Stimulated activated CD8-positive, alpha-beta memory T cell treated with anti-CD3 and anti-CD28 coated beads, Interleukin-15, amount 100 ng/mL, for 4 hours (primary cell): ENCODE measurements at places on chromosomes 16 and 17.
A peak's percentile ranks its signal among the peaks of the same experiment; 100 is the strongest.

GRCh38 chr16:23877107-23878070 lies 41.6 kb downstream of the PRKCB start:
- no peak for DNase-seq

GRCh38 chr16:82882982-82883835 lies 256.4 kb downstream of the CDH13 start:
- DNase-seq: no peak

- no peak for DNase-seq
Observed at GRCh38 chr16:72635104-72635503, 412.8 kb downstream of the ZFHX3 start.

DNA sequence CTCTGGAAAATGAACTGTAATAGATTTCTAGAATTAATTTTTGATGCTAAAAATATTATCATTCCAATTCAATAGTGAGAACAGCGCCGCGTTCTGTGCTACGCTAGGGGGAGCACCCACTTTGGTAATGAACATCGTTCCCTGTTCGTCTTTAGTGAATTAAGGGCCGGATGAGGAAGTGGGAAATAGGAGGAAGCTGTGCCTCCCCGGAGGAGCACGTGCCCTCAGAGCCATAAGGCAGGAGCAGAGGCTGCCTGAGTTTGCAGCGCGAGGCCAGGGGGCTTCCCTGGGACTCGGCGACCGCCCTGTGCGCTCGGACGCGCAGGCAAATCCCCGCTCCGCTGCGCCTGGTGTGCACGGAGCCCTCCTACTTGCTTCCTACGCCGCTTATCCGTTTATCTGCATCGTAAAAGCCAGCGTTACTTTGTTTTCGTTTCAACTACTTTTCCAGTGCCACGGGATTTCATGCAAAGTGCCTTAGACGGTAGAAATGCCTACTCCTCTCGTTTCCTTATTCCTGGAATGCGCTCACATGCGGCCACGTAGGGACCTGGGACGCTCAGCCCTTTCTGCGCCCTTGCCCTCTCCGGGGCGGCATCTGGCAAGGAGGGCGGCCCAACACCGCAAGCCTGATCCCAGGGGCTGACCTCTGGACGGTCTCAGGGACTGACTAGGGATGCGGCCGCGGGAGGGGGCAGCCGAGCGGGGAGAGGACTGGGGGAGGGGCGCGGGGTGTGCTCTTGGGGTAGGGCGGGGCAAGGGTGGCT lies 76.4 kb downstream of the KCNJ12 start:
- DNase-seq: no peak

GRCh38 chr17:80365983-80366382 lies 49.0 kb upstream of the ENDOV start:
- DNase-seq: no peak

GRCh38 chr17:42039794-42040763 lies 10.3 kb downstream of the C17orf113 start:
- no peak for DNase-seq

- DNase-seq: no peak
Observed at GRCh38 chr16:29974291-29975133, 844 bp downstream of the TAOK2 start.

DNA sequence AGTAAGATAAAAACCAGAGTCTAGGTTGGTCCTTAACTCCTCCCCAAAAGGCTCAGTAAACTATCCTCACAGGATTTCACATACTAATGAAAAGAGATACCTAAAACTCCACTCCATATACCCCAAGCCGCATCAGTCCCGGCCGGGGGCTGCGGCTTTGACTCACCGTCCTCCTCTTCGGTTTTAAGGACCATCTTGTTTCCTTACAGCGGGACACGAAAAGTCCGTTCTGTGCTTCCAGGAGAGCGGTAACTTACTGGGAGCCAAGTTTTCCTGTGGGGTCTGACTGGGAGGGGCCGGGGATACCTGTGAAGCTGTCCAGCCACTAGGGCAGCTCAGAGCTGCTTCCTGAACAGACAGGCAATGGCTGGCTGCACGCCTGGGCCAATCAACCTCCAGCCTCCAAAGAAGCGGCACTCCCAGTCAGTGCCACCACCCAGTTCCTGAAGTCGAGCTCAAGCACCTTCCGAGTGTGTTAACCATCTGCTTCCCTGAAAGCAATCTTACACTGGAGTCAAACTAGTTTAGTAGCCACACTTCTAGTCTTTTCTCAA lies 45.5 kb downstream of the CYTH1 start:
- peak; percentile 35 for DNase-seq

GRCh38 chr16:57726433-57726947 lies 9.1 kb upstream of the KATNB1 start:
- DNase-seq: no peak

- DNase-seq: no peak
Observed at GRCh38 chr16:57725151-57725550, 10.4 kb upstream of the KATNB1 start.

- DNase-seq: peak; percentile 17
Observed at GRCh38 chr16:68752602-68753001, 15.5 kb downstream of the CDH1 start.

- no peak for DNase-seq
Observed at GRCh38 chr17:21263376-21263775, 10.2 kb upstream of the NATD1 start.

GRCh38 chr16:10180042-10180770 lies 2.0 kb downstream of the GRIN2A start:
- no peak for DNase-seq

DNA sequence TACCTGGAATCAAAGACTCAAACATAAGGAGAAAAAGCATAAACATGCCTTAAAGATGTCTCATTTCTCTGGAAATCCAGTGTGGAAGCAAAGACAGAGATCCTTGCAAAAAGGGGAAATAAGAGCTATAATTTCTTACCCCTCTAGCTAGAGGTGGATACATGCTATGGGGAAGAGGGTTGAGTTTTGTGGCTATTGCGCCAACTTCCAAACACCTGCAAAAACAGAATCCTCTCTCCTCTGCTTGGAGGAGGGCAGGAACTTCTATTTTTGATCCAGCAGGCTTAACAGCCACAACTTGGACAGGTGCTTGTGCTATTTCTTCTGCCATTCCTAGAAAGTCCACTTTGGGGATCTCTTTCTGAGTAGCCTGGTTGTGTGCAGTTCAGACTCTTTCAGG lies 21.5 kb upstream of the NUDT7 start:
- no peak for DNase-seq

GRCh38 chr17:33040461-33040860 lies 48.8 kb downstream of the SPACA3 start:
- DNase-seq: no peak

DNA sequence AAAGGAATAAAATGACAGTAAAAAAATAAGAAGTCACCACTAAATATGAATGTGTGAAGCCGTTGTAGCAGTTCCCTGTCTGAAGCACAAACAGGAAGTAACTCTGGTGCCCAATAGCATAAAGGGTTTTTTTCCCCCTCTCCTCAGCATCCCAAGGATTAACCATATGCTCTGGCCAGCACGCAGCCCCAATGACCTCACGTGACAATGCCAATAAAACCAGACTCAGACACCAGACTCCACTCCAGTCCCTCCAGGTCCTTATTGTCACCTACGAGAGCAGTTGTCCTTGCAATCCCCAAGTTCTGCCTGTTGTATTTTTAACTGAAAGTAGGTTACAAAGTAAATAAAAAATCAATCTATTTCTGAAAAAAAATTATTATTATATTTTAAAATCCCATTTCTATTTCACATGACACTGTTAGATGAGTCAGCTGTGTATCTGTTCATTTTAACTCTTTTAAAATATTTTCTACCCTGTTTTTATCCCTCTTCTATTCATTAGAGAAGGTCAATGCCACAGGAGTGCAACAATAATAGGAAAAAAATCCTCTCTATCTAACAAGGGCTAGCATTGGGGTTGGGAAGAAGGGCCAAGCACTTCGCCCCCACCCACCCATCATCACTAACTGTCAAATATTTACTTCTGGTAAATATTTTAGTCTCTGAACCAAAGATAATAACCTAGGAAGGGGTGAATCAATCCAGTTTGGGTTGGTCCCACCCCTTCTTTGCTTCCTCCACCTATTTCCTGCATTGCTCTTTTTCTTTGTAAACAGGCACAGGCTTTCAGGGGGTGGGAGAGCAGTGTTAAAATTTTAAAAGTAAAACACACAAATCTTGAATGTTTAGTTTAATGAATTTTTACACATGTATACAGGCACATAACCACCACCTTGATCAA lies 6.6 kb downstream of the PRAC1 start:
- no peak for DNase-seq

GRCh38 chr17:8155996-8156245 lies 3.7 kb upstream of the PER1 start:
- DNase-seq: no peak

DNA sequence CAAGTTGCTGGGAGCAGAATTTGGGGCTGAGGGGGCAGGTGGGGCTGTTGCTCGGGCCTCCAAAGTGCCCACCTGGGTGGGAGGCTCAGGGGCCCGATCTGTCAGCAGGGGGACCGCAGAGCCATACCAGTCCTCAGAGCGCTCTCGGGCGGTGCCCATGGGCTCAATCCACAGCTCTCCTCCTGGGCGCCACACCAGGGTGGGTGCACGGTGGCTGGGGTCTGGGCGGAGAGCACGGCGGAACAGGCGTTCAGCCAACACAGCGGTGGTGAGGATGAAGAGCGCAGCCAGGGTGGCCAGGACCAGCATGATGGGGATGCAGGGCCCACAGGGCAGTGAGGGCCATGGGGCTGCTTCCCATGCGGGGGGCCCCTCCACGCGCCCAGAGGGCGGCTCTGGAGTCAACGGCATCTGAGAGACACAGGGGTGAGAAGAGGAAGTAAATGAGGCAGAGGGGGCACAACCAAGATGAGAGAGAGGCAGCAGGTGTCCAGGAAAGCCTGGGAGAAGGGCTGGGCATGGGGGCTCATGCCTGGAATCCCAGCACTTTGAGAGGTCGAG lies 1.2 kb downstream of the C16orf54 start:
- no peak for DNase-seq

DNA sequence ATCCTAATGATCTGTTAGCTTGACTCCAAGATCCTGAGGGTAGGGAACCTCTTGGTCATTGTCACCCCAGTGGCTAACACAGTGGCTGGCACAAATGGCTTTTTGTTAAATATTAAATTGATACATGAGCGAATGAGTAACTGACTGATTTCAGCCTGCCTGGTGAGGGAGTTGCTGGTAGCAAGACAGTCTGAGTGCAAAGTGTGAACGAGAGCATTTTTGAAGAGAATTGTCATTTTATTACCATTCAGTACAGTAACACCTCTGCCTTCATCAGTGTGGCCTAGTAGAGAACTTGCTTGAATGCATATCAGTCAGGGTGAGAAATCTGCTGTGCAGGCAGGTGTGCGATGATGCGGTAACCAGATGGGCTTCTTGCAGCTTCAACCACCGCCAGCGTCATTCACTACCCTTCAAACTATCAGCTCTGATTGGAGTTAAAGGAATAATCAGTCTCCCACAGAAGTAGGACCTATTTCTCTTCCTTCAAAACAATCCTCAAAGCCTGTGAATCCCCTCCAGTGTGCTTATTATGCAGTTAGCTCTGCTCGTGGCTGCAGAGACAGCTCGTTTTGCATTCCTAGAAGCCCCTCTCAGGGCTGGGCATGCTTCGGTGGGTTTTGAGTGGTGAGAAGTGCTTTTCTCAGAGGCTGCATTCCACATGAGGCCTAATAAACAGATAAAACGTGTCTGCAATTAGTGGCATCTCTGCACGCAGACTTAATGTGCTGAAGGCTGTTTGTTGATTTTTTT lies 29.0 kb downstream of the HEXIM2 start:
- no peak for DNase-seq

GRCh38 chr17:33052856-33053255 lies 61.2 kb downstream of the SPACA3 start:
- DNase-seq: no peak

- DNase-seq: no peak
Observed at GRCh38 chr17:40019140-40019991, 4.1 kb downstream of the CSF3 start.

DNA sequence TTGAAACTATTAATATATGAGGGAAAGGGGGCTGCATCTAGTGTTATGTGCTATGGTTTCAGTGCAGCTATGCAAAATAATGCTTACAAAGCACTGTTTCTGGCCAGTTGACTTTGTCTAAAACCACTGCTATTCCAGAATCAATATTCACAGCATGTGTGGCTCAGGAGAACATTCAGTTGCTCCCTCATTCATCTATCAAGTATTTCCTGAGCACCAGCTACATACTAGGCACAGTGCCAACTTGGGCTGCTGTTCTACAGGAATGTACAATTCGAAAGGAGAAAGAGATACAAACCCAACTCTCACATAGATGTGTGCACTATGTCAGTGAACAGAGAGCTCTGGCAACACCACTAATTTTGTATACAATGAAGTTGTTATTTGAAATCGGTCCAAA lies 183.0 kb downstream of the PHKB start:
- no peak for DNase-seq

GRCh38 chr17:46270032-46270431 lies 24.9 kb upstream of the LRRC37A start:
- no peak for DNase-seq
